ENCODE measurements at places on chromosomes 1 and 21.
A peak's percentile ranks its signal among the peaks of the same experiment; 100 is the strongest.

DNA sequence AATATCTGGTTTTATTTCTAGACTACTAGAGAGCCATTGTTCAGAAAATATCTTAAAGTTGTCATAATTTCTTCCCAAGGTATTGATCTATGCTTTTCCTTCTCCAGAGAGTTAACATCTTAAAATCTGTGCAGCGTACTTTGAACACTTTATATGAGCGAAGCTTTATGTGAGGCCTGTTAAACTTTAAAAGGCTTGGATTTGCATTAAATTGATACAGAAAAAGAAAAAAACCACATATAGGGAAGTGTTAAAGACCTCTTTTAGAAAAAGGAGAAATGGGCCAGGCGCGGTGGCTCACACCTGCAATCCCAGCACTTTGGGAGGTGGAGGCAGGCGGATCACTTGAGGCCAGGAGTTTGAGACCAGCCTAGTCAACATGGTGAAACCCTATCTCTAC is 59.2 kb upstream of the MORC3 start:
- DNase-seq = no peak

DNA sequence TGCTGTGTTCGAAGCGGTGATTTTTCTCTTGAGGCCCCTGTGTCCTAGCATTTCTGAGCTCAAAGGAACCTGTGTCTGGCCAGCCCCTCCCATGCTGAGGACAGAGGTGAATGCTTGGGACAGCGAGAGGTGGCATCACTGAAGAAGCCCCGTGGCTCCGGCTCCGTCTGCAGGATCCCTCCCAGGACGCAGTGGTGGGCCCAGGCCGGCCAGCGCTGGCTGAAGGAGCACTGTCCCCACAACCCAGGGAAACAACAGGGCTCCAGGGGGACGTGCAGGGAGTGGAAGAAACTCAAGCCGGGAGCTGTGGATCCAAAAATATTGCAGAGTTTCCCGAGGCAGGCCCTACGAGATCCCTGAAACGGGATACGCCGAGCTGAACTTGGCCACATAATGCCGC is 164.0 kb upstream of the ARHGEF16 start:
- DNase-seq = no peak

DNA sequence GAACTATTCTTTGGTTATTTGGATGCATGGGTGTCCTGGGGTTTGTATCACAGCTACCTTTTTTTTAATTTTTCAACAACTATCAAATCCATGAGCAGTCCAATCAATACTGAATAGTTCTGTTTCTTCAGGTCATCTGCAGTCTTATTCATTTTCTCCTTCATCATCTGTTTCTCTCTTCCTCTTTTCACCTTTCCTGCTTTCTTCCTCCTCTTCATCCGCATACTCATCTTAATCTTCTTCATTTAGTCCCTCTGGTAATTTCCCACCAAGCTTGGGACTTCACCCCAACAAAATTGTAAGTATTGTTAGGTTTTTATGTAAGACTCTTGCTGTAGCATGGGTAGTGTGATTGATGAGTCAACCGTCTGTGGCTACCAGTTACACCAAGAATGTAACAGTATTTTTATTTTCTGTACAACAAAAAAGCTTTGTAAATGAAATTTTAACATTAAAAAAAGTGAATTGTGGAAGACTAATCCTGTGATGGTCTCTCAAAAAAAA is 184.1 kb upstream of the RNPC3 start:
- peak; percentile 8 for DNase-seq

GRCh38 chr1:177802304-177802703 is 167.6 kb downstream of the SEC16B start:
- no peak for DNase-seq

DNA sequence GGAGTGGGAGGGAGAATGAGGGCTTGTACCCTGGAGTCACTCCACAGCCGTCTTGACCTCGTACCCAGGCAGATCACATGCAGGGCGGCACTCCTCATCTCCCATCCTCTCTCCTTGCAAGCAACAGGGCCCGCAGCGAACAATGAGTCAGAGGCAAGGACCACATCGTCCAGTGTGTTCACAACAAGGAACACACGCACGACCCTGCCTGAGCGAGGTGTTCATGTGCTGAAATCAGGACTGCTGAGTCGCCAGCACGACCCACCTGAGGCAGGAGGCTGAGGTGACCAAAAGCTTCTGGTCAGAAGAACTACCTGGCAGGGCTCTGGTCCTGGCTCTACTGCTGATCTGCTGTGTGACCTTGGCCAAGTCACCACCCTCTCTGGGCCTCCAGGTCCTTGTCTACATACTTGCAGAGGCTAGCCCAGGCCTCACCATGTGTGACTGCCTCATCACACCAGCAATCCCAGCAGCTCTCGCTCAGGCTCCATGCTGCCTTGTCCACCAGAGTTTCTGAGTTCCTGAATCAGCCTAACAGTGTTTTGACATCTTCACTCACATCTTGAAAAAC is 78.0 kb downstream of the SSBP3 start:
- DNase-seq = no peak

DNA sequence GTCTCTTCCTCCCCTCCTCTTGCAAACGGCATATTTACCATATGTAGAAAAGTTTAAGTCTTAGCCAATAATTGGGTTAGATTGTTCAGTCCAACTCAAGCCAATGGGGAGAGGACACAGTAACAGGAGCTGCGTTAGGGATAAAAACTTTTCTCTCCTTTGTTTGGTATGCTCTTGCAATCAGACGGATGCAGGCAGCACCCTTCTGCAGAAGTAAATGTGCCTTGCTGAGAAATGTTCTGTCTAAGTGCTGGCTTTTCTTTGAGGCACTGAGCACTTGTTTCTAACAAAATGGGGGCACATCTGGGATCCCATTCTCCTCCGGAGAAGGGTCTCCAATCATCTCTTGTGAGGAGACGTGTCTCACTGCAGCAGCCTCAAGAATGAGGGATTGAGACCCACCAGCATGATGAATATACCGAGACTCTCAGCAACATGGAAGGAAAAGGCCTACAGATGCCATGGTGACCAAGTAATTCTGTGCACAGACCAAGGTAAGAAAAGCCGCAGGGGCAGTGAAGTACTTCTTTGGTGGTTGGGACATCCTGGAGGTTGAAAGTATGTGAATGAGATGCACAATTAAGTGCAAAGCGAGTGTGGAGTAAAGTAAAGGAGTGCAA is 20.7 kb upstream of the GNG4 start:
- no peak for DNase-seq

DNA sequence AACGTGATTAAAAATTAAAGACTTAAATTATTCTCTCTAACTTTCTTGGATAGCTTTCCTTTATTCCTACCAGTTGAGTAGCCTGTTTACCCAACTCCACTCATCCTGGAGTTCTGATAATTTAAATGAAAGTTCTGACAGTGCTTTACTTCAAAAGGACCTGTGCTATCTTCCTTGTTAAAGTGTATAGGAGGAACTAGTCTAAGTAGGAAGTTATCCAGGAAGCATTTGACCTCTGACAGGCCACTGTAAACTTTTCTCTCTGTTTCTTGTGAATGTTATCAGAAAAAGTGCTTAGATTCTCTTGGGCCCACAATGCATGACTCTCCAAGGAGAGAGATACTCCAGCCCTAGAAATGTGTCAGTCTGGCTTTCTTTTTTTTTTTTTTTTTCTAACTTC is 9.2 kb downstream of the UAP1 start:
- DNase-seq = no peak

GRCh38 chr1:84742653-84743052 is 52.4 kb upstream of the SSX2IP start:
- DNase-seq = no peak

All from fibroblast of upper back skin (primary cell).